ENCODE measurements at places on chromosomes 2 and 18. TPM values are rescaled to one million over a fixed set of nuclear protein-coding genes. Genes with fewer than 3 reads are reported as not detected.
A peak's percentile ranks its signal among the peaks of the same experiment; 100 is the strongest.

DNA sequence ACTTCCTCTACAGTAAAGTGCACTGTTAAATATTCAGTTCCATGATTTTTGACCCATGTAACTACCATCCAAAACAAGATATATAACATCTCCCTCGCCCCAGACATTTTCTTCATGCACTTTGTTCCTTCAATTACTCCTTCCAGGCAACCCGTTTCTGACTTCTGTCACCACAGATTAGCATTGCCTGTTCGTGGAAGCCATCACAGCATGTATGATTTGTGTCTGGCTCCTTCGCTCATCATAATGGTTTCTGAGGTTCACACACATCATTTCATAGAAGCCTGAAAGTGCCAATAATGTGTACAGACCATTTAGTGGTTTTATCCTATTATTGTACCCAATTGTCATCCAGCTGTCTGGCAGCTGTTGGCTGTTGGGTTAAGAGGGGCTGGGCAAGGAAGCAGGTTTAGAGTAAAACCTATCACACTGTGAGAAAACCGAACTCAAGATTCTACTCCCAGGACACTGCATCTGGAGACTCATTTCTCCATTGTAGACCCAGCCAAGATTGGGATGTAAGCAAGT lies 16.1 kb downstream of the ARHGAP28 start:
- no peak for DNase-seq

The SDC1 gene
- 2.9 TPM for total RNA-seq

DNA sequence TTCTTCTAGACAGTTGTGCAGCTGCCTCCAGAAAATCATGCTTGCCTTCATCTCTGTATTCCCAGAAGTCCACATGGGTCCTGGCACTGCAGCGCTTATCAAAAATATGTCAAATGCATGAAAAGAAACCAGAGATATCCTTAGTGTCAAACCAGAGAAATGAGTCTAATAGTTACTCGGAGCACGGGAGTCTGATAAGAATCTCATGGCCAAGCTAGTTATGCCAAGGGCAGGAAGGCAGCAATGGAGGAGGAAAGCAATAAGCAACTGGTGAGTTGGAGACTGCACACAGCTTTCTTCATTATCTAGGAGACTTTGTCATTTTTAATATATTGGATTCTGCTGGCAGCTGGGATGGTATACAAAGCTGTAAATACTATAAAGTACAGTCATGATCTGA lies 38.6 kb downstream of the TRIB2 start:
- no peak for DNase-seq

The TMEFF2 gene
- 7.0 TPM for total RNA-seq

The GPR45 gene
- total RNA-seq: not detected

GRCh38 chr2:26568076-26568890 lies 72.9 kb downstream of the CIB4 start:
- no peak for DNase-seq

- DNase-seq: no peak
These were observed 143.9 kb downstream of the GALR1 start for GRCh38 chr18:77393519-77393918.

DNA sequence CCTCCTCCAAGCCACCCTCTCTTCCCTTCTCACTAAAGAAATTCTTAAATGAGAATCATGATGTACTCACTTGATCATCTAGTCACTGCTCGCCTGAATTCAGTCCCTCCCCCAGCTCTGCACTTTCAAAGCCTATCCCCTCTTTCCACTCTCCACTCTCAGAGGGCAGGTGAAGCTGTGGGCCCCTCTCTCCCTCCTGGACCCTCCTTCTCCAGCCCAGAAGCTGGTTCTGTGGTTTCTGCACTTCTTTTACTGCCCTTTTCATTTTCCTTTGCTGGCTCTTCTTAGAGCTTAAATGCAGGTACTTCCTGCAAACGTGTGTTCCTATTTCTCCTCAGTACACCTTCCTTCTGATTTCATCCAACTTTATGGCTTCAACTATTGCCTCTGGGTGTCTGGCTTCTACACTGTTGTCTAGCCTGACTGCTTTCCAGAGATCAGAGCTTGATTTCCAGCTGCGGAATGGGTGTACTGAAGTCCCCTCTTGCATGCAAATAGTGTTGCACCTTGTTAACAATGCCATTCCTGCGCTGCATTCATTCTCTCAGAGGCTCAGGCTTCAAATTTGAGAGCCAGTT lies 15.3 kb upstream of the TXNDC2 start:
- DNase-seq: no peak

DNA sequence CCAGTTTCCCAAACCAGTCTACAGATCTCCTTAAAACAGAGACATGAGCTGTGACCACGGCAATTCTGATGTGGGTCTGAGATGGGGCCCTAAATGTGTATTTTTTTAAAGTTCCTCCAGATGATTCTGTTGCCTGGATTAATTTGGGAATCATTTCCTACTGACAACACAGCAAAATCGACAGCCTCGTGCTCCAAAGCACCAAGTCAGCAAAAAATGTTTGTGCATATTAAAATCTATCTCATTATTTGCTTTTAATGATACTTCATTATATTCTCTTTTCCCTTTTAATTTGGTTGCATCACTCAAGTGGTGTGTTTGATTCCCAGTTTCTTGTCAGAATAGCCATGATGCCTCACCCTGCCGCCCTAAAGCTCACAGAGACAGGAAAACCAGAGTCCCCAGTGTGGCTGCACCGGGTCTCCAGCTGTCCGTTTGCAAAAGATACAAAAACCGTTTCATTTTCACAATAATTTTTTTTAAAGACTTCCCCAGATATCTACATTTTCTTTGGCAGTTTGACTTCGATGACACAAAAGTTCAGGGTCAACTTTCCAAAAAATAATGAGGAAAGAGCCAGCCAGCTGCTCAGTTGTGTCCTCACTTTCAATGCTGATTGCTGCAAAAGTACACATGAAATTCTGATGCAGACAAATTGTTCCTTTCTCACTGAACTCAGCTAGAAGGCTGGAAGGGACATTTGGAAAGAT lies 443.2 kb upstream of the ID2 start:
- DNase-seq: no peak

GRCh38 chr2:219626540-219626939 lies 890 bp upstream of the SLC4A3 start:
- no peak for DNase-seq

The BMP10 gene
- total RNA-seq: not detected

The LBX2 gene
- total RNA-seq: not detected

DNA sequence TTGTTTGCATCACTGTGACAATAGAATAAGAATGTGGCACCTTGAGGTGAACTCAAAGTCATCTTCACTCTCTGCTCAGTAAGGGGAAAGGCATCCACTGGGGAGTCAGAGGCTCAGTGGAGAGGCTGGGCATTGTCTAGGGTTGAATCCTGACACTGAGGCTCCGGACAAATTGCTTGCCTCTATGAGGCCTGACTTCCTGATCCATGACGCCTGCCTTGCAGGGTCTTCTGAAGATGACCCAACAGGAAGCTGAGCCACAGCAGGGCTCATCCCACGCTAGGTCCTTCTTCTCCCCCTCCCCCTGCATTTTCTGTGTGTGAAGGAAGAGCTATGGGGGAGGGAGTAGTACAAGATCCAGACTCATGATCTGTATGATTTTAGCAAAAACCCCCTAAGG lies 265.1 kb downstream of the SH3BP4 start:
- no peak for DNase-seq

The UGT1A6 gene
- total RNA-seq: not detected

DNA sequence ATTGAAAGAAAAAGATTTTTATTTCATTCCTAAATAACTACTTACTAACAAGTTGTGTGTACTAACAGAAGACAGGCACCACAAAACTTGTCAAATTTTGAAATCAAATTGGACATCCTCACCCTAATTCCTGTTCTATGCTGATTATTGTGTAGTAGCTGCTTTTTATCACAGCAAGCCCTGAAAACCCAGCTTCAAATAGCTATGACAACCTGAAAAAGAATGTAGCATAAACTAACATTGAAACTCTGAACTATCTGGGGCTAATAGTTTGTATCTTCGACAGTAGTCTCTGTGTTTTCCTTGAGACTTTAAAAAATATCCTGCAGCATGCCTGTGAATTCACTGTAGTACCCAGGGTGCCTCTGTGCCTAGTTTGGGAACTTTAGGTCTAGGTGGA lies 122.6 kb downstream of the WDPCP start:
- no peak for DNase-seq

GRCh38 chr2:189113963-189114362 lies 65.6 kb downstream of the COL5A2 start:
- no peak for DNase-seq

DNA sequence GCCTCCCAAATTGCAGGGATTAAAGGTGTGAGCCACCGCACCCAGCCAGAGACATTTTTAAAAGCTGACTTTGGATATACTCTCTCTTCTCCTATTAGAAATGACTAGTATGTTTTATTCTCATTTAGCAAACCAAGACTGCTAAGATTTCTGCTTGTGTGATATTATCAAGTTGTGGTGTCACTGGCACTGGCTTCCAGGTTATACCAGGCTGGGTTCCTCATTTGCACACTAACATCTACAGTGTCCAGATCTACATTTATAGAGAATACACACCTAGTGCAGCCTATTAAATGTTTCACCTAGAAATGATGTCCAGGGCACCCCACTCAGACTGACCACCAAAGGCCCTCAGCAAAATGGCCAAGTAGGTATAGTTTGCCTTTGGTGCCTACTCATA lies 265.3 kb upstream of the STON1 start:
- no peak for DNase-seq

GRCh38 chr2:34403512-34403911 lies 804.4 kb upstream of the FAM98A start:
- no peak for DNase-seq

- DNase-seq: no peak
These were observed 110.6 kb upstream of the CTAGE1 start for GRCh38 chr18:22528291-22528690.

The TNFRSF11A gene
- 0.37 TPM for total RNA-seq

- no peak for DNase-seq
These were observed 16.4 kb upstream of the CD28 start for GRCh38 chr2:203690117-203690431.

DNA sequence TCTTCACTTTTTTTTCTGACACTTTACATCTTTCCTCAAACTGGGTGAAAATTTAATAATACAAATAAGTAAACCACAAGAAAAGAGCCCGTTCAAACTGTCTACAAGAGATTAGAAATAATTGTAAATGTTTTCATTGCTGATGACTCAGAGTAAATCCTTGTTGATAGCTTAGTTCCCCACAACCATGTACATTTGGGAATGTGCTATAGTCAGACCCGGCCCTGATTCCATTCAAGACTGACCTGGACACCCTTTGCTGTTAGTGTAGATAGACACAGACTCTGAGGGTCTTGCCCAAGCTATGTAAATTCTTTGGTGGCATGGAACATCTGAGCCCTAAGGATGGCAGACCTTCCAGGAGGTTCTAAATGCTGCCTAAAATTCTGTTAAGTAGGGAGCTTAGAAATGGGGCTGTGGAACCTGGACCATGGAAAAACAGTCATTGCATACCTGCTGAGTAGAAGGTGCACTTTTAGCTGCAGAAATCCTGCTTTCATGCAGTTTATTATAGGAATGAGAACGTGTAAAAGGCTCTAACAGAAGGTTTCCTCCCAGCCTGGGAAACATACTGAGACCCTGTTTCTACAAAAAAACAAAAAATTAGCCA lies 3.7 kb downstream of the MALT1 start:
- no peak for DNase-seq

- no peak for DNase-seq
These were observed 4.6 kb upstream of the ADD2 start for GRCh38 chr2:70772486-70773155.

The HOXD9 gene
- total RNA-seq: 63.0 TPM

The LOXHD1 gene
- 25.5 TPM for total RNA-seq

DNA sequence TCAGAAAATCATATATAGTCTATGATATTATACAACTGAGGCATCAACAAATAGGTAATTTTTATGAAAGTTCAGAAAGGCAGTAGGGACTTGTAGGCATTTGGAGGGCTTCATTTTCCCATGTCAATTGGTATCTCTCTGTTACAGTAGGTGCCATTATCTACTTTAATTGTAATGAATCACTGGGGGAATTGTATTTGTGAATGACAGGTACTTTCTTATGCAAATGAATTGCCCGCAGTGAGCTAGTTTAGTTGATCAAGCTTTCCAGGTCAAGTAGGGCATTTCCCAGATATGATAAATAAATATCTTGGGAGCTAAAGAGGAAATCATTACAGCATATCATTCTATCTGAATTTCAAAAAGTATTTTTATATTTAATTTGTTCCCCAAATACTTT lies 1116.3 kb downstream of the DPP10 start:
- no peak for DNase-seq

DNA sequence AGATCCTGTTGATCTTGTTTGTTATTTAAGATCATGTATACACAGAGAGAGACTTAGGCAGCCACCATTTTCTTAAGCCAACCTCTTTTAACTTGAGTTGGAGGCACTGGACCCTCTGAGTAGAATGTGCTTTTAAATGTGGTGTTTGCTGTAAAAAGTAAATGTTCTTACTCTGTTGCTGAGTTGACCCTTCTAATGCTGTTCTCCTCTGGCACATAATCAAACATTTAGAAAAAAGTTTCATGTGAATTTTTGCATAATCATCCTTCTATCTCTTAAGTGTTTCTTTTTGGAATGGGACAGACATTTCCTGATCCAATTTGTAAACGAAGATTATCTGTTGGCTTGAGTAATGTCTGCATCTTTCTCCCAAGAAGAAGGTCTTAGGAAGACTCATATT lies 255.1 kb upstream of the ETAA1 start:
- DNase-seq: peak; percentile 67

- no peak for DNase-seq
These were observed 42.0 kb downstream of the CTNNA2 start for GRCh38 chr2:79554899-79555298.

GRCh38 chr2:196046123-196046917 lies 22.3 kb downstream of the DNAH7 start:
- DNase-seq: no peak

The CNRIP1 gene
- 18.4 TPM for total RNA-seq

DNA sequence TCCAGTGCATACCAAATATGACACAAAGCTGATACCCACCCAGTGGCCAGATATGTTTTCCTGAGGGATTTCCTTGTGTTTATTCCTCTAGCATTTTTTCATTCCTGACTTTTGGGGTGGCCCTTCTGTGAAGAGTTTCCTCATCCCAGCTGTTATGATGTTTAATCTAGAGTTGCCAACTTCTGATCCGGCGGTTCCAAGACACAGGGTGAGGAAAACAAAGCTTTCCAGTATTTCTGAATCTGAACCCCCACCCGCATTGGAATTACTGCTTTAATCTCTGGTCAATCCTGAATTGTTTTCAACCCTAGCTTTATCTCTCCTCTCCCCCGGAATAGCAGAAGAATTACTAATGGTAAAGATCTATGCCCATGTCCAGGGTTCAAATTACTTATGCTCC lies 39.2 kb upstream of the PNPT1 start:
- no peak for DNase-seq

The EHBP1 gene
- total RNA-seq: 32.1 TPM

DNA sequence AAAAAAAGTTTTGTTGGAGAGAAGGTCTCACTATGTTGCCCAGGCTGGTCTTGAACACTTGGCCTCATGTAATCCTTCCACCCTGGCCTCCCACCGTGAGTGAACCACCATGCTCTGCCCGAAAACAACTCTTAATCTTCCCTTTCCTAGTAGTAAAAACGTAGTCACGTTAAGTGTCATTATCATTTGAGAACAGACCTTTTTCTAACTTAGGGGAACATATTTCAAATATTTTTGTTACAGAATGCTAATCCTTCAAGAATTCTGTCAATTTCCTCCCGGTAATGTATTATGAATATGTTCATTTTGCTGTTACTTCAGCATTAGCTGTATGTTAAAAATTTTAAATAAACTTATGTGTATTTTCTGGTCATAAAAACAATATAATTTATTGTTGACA lies 49.7 kb downstream of the MTA3 start:
- DNase-seq: peak; percentile 37
